Brain microvascular endothelial cell (primary cell): ENCODE measurements at places on chromosomes 11 and 22.
A peak's percentile ranks its signal among the peaks of the same experiment; 100 is the strongest.

GRCh38 chr22:23696326-23696851, 5.6 kb downstream of the RGL4 start:
- DNase-seq, result peak; percentile 40

- DNase-seq, result no peak
Observed at GRCh38 chr11:130995266-130995665, 79.0 kb upstream of the SNX19 start.

DNA sequence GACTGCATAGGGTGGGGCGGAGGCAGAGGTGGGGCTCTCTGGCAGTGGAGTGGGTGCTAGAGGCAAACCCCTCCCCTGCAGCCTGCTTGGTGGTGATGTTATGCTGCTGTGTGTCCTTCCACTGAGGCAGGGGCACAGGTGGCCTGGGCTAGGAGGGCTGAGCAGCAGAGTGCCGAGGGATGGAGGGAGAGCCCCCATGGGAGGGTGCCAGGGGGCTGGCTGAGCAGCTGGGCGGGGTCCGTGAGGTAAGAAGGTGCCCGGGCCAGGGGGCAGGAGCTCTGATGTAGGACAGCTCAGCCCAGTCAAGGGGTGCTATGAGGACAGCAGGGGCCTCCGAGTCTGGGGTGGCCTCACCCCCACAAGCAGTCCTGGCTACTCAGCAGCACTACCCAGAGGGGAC, 4.2 kb downstream of the CLDN5 start:
- no peak for DNase-seq

DNA sequence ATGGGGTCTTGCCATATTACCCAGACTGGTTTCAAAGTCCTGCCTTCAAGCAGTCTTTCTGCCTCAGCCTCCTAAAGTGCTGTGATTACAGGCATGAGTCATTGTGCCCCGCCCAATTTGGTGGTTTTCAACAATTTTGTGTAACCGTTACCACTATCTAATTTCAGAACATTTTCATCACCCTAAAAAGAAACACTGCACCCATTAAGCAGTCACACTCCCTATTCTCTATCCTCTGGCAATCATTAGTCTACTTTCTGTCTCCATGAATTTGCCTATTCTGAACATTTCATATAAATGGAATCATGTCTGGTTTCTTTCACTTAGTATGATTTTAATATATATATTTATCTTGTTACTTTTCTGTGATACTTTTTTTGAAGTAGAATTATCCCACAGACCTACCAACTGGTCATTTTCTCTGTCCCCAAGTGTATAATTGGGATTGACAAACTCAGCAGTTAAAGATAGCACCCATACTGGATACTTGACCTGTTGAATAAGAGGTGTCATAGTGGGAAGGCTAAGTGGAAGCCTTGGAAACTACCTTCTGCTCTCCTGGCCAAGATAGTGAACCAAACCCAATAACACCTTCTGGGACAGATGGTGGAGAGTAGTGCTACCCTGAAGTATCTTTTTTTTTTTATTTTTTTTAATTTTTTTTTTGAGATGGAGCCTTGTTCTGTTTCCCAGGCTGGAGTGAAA, 64.8 kb downstream of the STIM1 start:
- DNase-seq, result peak; percentile 42

- DNase-seq, result peak; percentile 22
Observed at GRCh38 chr22:41596776-41597634, 7.4 kb upstream of the PMM1 start.

- peak; percentile 85 for DNase-seq
Observed at GRCh38 chr22:29369460-29369859, 18.9 kb downstream of the AP1B1 start.

GRCh38 chr22:27344546-27344945, 457.0 kb downstream of the MN1 start:
- DNase-seq, result no peak

GRCh38 chr11:3615998-3616397, 25.8 kb downstream of the ART5 start:
- DNase-seq, result no peak

DNA sequence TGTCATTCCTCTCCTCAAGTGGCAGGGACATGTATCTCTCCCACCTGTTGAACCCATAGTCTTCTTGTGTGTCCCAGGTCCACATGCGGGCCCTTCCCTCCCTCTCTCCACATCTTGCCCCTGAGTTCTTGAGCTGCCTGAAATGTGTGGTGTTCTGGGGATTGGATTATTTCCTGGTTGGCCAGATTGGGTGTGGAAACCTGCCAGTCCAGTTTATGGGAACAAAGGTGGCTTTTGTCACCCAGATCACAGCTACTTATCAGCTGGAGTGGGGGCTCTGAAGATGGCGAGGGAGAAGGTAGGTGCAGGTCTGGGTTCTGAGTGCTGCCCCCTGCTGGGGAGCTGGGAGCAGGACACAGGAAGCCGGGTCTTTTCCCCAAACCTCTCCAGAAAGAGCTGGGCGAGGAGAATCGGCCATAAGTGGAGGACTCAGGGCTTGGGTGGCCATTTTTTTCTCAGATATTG, 14.2 kb downstream of the DTX4 start:
- no peak for DNase-seq

- no peak for DNase-seq
Observed at GRCh38 chr11:120182790-120183491, 27.9 kb upstream of the OAF start.
